Liver (tissue), 10 donors: ENCODE measurements at places on chromosomes 2 and 18.

DNA sequence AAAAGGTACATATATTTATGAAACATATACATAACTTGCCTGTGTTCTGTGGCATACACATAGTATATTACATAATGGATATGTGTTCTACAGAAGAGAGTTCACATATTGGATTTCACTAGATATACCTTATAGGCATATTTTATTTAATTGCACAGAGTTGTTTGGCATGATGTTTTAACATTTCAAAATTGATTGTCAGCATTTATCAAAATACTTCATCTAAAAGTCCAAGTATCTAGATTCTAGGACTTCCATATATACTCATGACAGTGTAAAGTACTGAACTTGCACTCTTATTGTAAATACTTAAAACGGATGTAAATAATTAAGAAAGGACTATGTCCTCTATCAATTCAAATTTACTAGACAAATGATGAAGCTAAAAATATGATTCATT, 995.3 kb upstream of the LRRTM1 start:
- no peaks in the 10 kb centered on the region for H3K27me3 ChIP-seq
- no peaks in the 10 kb centered on the region for H3K36me3 ChIP-seq
- H3K27ac ChIP-seq = no peak overlapping the region
- no peak for DNase-seq
- H3K4me3 ChIP-seq = no peak overlapping the region

GRCh38 chr2:42321452-42322064, 39.5 kb downstream of the COX7A2L start:
- no peaks in the 10 kb centered on the region for H3K27me3 ChIP-seq
- peaks cover 37% of the 10 kb centered on the region for H3K36me3 ChIP-seq
- no peak overlapping the region for H3K27ac ChIP-seq
- no peak overlapping the region for H3K4me3 ChIP-seq
- no peak for DNase-seq

- no peaks in the 10 kb centered on the region for H3K36me3 ChIP-seq
- no peak for DNase-seq
- no peak overlapping the region for H3K4me3 ChIP-seq
Measured at GRCh38 chr18:55861266-55861665, 273.3 kb upstream of the TCF4 start.

GRCh38 chr2:111062417-111062816, 58.3 kb upstream of the BCL2L11 start:
- DNase-seq = no peak
- no peaks in the 10 kb centered on the region for H3K4me1 ChIP-seq
- H3K36me3 ChIP-seq = no peaks in the 10 kb centered on the region
- H3K27me3 ChIP-seq = no peaks in the 10 kb centered on the region
- H3K4me3 ChIP-seq = no peak overlapping the region

- no peaks in the 10 kb centered on the region for H3K36me3 ChIP-seq
- no peak overlapping the region for H3K27ac ChIP-seq
- H3K4me1 ChIP-seq = no peaks in the 10 kb centered on the region
- no peaks in the 10 kb centered on the region for H3K27me3 ChIP-seq
- no peak for DNase-seq
- no peak overlapping the region for H3K4me3 ChIP-seq
Measured at GRCh38 chr2:44751754-44752479, 189.6 kb upstream of the SIX3 start.

- H3K4me1 ChIP-seq = no peaks in the 10 kb centered on the region
- no peaks in the 10 kb centered on the region for H3K36me3 ChIP-seq
- DNase-seq = no peak
Measured at GRCh38 chr2:188734691-188735090, 239.5 kb upstream of the COL3A1 start.

DNA sequence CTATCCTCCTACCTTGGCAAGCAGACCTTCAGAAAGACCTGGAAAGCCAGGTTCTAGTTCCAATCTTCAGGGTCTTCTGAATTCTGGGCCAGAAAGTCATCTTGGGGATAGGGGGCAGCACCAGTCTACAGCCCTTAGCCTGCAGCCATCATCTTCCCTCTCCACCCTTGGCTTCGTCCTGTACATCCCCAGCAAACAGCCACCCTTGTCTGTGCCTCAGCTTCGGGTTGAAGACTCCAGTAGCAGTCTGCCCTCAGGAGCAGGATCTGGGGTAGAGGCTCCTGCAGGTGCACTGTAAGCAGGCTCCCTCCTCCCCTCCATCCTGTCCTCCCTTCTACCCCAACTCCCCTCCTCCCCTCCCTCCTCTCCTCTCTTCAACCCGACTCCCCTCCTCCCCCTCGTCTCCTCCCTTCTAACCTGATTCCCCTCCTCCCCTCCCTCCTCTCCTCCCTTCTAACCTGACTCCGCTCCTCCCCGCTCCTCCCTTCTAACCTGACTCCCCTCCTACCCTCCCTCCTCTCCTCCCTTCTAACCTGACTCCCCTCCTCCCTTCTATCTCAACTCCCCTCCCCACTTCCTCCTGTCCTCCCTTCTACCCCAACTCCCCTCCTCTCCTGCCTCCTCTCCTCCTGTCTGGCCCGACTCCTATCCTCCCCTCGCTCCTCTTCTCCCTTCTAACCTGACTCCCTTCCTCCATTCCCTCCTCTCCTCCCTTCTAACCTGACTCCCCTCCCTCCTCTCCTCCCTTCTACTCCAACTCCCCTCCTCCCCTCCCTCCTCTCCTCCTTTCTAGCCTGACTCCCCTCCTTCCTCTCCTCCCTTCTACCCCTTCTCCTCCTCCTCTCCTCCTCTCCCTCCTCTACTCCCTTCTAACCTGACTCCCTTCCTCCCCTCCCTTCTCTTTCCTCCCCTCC, 90.1 kb upstream of the SMAD2 start:
- H3K36me3 ChIP-seq = no peaks in the 10 kb centered on the region
- no peak overlapping the region for H3K27ac ChIP-seq
- H3K4me3 ChIP-seq = no peak overlapping the region
- DNase-seq = no peak
- H3K4me1 ChIP-seq = no peaks in the 10 kb centered on the region
- no peaks in the 10 kb centered on the region for H3K27me3 ChIP-seq

DNA sequence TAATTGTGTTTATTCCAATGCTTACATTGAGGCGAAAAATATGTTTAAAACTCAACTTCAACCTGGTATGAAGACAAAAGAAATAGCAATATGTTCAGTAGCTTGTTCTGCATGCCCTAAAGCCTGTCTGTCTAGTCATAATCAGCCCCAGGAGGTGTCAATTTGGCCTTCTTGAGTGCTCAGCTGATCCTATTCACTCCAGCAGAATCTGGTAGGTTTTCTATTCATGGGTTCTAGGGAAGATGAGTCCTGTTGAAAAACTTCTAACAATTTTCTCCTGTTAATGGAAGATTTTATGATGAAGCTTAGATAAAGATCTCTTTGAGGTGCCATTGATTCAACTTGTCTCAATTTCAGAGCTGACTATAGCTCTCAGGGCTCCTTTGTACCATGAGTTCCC, 402.0 kb upstream of the UBE2E3 start:
- H3K27ac ChIP-seq = no peak overlapping the region
- no peak overlapping the region for H3K4me3 ChIP-seq
- DNase-seq = no peak
- no peaks in the 10 kb centered on the region for H3K36me3 ChIP-seq
- peaks cover 5% of the 10 kb centered on the region for H3K27me3 ChIP-seq

DNA sequence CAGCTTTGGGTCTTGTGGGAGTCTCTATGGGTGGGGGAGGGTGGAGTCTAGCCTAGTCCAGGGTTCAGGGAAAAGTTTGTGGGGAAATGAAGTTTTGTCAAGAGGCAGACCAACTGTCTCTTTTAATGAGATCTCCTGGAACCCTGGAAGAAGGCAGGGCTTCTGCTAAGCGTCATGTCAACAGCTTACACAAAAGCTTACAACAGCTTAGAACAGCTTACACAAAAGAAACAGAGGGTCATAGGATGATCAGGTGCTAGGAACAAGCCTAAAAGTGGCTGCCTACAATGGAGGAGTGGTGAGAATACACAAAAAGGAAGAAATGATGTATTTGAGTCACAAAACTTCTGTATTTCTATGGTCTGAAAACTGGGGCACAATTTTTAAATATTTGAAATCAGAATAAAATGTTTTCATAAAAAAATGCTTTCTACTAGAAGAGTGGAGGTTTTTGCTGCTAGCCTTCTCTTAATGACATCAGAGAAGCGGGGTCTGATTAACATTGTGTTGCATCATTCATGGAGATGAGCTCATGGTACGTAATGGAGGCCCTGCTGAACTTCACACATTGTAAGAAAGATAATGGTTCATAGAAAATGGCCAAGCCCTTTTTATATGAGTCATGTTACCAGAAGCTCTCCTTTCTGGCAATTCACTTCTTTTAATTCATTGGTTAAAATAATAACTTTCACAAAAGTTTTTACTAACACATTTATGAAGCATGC, 351.0 kb downstream of the PIK3C3 start:
- H3K4me3 ChIP-seq = no peak overlapping the region
- H3K27ac ChIP-seq = no peak overlapping the region
- H3K27me3 ChIP-seq = no peaks in the 10 kb centered on the region
- DNase-seq = no peak
- H3K4me1 ChIP-seq = no peaks in the 10 kb centered on the region

GRCh38 chr18:12592597-12593127, 65.2 kb downstream of the SPIRE1 start:
- no peaks in the 10 kb centered on the region for H3K36me3 ChIP-seq
- no peaks in the 10 kb centered on the region for H3K27me3 ChIP-seq
- H3K4me3 ChIP-seq = no peak overlapping the region
- no peak for DNase-seq

GRCh38 chr18:60044290-60045006, 144.7 kb downstream of the PMAIP1 start:
- H3K27me3 ChIP-seq = no peaks in the 10 kb centered on the region
- no peak overlapping the region for H3K27ac ChIP-seq
- no peak overlapping the region for H3K4me3 ChIP-seq
- no peaks in the 10 kb centered on the region for H3K4me1 ChIP-seq
